GM23248 (cell line): ENCODE measurements at places on chromosomes 16 and 17.

DNA sequence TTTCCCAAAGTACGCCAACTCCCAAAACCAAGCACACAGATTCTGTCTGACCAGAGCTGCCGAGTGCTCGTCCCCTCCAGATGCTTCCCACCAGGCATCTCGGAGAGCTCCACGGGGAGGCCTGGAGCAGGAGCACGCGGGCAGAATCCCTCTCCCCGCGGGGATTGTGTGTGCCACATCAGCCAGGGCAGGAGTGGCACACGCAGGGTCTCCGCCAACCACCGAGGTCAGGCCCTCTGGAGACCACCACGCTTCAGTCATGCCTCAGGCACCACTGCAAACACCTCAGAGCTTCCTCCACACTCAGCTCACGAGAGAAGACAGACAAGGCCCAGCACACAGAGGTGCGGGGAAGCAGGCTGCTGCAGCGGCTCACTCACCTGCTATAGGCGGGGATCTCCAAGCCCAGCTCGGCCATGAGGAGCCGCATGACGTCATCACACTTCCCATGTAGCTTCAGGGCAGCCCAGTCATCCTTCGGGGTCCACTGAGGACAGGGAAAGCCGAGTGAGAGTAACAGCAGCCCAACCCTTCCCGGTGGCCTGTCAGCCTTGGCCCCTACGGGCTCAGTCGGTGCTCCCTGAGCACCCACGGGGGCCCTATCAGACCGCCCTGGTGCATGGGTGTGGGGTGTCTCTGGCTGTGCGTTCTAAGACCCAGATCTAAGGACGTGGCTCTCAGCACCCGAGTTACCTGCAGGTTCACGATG, 2.3 kb upstream of the PCYT2 start:
- no peak for DNase-seq

- DNase-seq, result no peak
These were observed 43.2 kb downstream of the CLEC16A start for GRCh38 chr16:10987361-10988163.

- no peak for DNase-seq
These were observed 40.0 kb downstream of the SOST start for GRCh38 chr17:43718544-43718943.

- DNase-seq, result no peak
These were observed 52.7 kb downstream of the LMF1 start for GRCh38 chr16:918068-918467.

DNA sequence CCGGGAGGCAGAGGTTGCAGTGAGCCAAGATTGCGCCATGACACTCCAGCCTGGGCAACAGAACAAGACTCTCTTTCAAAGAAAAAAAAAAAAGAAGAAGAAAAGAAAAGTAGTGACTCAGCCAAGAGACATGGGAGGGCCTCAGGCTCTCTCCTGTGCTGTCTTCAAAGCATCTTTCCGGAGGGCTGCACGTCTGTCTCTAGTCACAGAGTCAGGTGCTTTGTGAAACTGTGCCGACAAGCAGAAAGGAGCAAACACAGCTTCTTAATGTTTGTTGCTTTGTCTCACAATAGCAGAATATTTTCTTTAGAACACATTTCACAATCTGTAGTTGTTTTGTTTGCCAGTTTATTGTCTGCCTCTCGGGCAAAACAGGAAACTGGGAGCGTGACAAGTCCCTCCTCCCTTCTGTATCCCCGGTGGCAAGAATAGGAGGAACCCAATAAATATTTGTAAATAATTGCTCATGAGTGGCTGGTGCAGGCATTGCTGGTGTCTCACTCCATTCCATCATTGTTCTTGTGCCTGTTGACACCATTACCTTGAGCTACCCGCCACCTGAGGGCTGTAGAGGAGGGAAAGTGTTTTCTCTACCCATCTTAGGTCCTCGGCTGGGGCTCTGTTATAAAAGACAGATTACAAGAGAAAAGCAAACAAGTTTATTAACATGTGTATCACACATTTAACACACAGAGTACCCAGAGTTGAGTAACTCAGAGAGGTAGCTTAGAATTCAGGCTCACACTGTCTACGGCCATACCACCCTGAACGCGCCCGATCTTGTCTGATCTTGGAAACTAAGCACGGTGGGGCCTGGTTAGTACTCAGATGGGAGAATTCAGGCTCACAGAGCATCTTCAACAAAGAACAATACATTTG, 5.5 kb downstream of the GAST start:
- peak; percentile 74 for DNase-seq

GRCh38 chr17:8056232-8056975, 17.5 kb downstream of the ALOX15B start:
- peak; percentile 66 for DNase-seq

- DNase-seq, result no peak
These were observed 60.3 kb upstream of the CORO6 start for GRCh38 chr17:29682987-29683386.

GRCh38 chr17:18225642-18226283, 328 bp downstream of the LLGL1 start:
- no peak for DNase-seq

GRCh38 chr17:44362949-44363612, 572 bp downstream of the FAM171A2 start:
- DNase-seq, result peak; percentile 53

GRCh38 chr17:63700528-63701455, 867 bp upstream of the LIMD2 start:
- peak; percentile 79 for DNase-seq

- DNase-seq, result no peak
These were observed 79.9 kb downstream of the PLXDC1 start for GRCh38 chr17:39071573-39071972.

DNA sequence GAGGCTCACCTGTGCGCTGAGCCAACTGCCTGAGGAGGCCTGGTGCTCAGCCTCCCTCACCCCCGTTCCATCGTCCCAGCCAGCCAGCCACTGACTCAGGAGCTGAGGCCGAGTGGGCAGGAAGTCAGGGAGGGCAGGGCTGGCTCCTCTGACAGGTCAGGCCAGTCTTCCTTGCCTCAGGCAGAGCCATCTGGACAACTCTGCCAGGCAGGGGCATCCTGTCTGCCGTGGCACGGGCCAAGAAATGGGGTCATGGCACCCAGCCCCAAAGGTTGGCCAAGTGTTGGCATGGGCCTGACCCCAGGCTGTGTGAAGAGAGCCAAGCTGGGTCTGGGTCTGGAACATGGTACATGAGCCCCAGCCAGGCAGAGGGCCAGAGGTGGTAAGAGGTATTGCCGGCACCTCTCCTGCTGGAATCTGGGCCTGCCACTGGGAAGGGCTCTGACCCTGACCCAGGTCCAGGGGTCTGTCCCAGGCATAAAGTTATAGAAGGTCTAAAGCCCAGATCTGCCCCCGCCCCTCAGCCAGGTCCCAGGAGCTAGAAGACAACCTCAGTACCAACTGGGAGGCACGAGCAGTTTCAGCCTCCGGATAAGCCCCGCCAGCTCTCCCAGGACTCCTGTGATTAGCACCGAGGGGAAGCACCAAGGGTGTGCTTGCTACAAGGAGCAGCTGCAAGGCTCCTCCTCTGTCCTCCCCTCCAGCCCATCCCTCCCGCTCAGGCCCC, 2.5 kb upstream of the VASN start:
- peak; percentile 89 for DNase-seq

- DNase-seq, result no peak
These were observed 5.8 kb downstream of the ASB16 start for GRCh38 chr17:44176257-44176656.

DNA sequence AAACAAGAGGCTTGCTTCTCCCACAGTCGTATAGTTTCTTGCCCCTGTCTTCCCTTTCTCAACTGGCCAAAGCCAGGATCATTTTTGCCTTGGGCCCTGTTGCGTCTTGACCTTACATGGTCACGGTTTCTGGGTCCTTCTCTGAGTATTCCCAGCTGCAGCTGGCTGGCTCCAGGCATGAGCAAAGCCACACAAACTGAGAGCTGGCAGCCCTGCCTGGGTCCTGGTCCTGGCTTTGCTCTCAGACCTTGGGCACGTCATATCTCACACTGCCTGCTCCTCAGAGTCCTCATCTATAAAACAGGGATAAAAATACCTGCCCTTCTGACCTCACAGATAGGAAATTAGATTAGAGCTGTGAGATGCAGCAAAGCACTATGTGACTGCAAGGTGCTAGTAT, 277.6 kb downstream of the CBLN1 start:
- no peak for DNase-seq

GRCh38 chr17:29699283-29699682, 76.6 kb upstream of the CORO6 start:
- DNase-seq, result no peak

DNA sequence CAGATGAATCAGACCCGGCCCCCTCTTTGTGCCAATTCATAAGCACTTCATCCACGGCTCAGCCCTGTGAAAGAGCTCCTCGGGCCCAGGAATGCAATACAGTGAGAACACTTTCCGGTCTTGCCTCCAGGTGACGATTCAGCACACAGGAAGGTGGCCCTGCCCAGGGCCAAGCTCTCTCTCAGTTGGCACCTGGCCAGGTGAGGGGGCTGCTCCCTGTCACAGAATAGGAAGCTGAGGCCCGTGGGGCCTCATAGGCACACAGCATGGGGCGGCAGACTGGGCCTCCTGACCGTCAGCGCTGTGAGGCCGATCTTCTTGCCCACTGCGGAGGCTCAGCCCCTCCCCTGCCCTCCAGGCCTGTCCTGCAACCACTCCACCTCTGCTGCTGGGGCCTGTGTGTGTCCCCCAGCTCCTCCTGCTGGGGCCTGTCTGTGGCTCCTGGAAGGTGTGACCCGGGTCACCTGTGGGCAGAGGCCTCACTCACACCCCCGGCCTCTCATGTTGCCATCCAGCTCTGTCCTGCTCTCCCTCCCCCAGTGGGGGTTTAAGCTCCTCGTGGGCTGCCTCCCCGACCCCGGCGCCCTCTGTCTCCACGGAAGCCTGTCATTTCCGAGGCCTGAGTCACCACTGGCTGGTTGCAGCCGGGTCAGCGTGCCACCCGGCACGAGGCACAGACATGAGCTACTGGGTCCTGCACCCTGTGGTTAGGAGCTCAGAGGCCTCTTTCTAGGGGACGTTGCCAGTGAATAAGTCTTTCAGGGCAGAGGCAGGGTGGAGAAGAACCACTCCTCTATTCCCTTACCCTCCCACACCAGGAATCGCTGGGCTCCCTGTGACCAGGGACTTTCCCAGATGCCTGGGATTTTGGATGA, 114.4 kb downstream of the SEC14L1 start:
- DNase-seq, result peak; percentile 97

DNA sequence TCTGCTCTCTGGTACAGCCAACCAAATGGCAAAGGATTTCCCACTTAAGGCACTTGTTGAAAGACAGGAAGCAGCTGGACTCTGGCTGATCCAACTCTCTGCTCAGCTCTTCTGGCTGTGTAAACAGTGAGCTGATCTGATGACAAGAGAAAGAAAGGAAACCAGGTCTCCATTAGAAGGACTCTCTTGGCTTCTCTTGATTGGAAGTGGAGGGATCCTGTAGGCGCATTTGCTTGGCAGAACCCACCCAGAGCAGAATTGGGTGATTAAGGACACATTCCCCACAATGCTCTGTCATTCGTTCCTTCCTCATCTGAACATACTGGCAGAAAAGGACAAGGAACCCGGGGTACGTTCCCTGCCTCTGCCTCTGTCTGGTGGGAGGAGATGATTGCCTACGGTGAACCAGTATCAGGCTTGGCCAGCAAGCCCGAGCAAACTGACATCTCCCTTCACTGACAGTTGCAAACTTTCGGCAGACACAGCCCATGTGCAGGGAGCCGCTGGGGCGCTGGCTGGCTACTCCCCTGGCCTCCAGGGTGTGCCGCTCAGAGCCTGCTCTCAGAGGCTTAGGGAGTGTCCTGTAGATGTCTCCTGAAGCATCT, 29.1 kb downstream of the LDHD start:
- peak; percentile 44 for DNase-seq

GRCh38 chr16:78570399-78571141, 471.1 kb downstream of the WWOX start:
- no peak for DNase-seq

GRCh38 chr17:12571606-12572005, 94.1 kb upstream of the MYOCD start:
- DNase-seq, result no peak

GRCh38 chr16:13702614-13703013, 217.3 kb upstream of the ERCC4 start:
- DNase-seq, result no peak

DNA sequence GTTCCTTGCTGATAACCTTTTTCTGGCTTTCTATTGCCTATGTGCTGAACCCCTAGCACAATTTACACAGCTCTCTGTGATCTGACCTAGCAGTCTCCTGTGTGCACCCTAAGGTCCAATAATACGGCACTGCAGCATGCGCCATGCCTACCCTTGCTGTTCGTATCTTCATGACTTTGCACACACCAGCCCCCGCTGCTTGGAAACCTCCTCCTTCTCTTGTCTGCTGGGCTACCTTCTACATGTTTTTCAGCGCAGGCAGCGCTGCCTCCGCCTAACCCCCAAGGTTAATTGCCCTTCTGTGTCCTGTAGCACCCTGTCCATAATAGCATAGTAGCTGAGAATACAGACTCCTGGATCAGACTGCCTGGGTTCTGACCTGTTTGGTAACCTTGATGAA, 1.4 kb downstream of the STARD3 start:
- no peak for DNase-seq

- DNase-seq, result no peak
These were observed 9.7 kb upstream of the CHMP6 start for GRCh38 chr17:80981929-80982425.

- DNase-seq, result no peak
These were observed 18.4 kb downstream of the CNTNAP1 start for GRCh38 chr17:42700586-42701289.

- DNase-seq, result no peak
These were observed 258.7 kb downstream of the MRTFB start for GRCh38 chr16:14329727-14330350.
